ENCODE measurements at places on chromosomes 6 and 20.
A peak's percentile ranks its signal among the peaks of the same experiment; 100 is the strongest.

- DNase-seq = peak; percentile 42
Observed at GRCh38 chr6:29011276-29011734, 6.2 kb upstream of the ZNF311 start.

- no peak for DNase-seq
Observed at GRCh38 chr6:108009894-108010293, 51.9 kb upstream of the SEC63 start.

- DNase-seq = no peak
Observed at GRCh38 chr20:32806356-32806755, 13.4 kb upstream of the MAPRE1 start.

DNA sequence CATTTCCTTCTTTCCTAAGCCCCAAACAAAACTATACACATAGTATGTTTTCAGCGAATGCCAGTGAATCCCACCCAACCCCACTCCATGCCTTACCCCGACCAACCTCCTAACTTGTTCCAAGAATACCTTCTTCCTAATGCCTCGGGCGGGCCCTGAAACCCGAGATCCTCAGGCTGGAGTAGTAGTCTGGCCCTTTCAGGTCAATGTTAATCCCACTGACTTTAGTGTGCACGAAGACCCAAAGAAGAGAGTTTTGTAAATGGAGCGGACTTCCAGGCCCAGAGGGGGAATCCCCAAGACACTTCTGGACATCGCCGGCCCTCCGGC, 394 bp downstream of the YIPF3 start:
- no peak for DNase-seq

DNA sequence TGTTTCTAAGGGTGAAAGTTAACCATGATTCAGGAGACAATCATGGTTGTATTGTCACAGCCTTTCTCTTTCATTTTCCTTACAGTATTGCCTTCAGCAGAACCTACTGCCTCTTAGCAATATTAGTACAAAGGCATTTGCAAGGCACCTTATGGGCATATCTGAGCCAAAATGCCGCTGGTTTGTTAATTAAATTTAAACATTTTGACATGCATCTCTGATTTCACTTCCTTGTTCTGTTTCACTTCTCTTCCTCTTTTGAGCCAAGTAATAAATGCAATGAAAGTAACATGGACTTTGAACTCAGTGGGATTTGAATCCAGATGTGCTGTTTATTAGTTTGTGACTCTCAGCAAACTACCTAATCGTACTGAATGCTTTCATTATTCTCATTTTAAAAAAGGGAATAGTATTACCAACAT, 467.4 kb upstream of the CITED2 start:
- no peak for DNase-seq

GRCh38 chr6:142954844-142955243, 9.9 kb upstream of the HIVEP2 start:
- DNase-seq = no peak

GRCh38 chr6:154481521-154482013, 28.9 kb downstream of the CNKSR3 start:
- no peak for DNase-seq

- no peak for DNase-seq
Observed at GRCh38 chr20:38515631-38516030, 43.0 kb downstream of the RALGAPB start.

GRCh38 chr20:1567392-1568162, 10.1 kb upstream of the SIRPD start:
- no peak for DNase-seq

DNA sequence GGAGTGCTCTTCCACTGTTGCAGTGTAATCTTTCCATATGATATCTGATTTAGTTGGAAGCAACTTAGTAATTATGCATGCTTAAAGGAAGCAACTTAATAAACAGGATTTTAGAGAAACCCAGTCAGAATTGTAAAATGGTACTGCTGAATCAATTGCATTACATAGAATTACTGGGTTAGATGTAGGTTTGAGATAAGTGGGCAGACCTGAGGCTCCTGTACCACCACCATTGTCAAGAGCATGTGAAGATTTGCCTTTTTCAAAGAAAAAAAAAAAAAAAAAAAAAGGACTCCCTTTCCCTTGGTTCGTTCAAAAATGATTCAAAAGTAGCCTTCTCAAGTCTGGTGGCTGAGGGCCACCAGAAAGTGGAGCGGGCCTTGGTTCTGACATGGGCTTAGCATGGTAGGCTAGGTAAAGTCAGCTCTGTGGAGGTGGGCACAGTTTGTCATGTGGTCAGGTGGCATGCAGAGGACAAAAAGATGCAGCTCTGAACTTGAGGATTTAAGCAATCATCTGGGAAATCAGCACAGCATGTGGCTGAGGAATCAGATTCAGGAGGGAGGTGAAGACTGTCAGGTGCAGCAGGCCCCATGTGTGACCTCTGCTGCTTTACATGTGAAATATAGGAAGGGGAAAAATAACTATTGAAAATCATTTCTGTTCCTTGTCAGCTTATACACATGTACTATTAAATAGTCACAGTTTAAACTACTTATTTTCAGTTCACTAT, 32.4 kb downstream of the ARID1B start:
- no peak for DNase-seq

GRCh38 chr20:48493966-48494365, 333.8 kb downstream of the PREX1 start:
- DNase-seq = no peak

DNA sequence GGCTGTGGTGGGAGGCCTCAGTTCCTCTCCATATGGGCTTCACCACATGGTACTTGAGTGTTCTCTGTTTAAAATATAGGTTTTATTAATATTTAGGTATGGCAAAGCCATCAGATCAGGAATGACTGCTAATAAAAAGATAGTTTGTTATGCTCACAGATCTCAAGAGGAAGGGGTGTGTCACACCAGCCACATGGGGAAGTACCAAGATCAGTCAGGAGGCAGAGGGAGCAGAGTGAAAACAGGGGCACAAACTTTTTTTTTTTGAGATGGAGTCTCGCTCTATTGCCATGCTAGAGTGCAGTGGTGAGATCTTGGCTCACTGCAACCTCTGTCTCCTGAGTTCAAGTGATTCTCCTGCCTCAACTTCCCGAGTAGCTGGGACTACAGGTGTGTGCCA, 92.1 kb upstream of the GCM1 start:
- no peak for DNase-seq

GRCh38 chr6:150391890-150392289, 23.1 kb downstream of the IYD start:
- DNase-seq = no peak

- no peak for DNase-seq
Observed at GRCh38 chr6:95690328-95690727, 113.0 kb downstream of the MANEA start.

GRCh38 chr6:123901436-123901835, 97.8 kb downstream of the NKAIN2 start:
- DNase-seq = no peak

- DNase-seq = no peak
Observed at GRCh38 chr6:22072949-22073348, 223.9 kb downstream of the PRL start.

GRCh38 chr20:54023406-54023805, 47.0 kb downstream of the BCAS1 start:
- DNase-seq = no peak

DNA sequence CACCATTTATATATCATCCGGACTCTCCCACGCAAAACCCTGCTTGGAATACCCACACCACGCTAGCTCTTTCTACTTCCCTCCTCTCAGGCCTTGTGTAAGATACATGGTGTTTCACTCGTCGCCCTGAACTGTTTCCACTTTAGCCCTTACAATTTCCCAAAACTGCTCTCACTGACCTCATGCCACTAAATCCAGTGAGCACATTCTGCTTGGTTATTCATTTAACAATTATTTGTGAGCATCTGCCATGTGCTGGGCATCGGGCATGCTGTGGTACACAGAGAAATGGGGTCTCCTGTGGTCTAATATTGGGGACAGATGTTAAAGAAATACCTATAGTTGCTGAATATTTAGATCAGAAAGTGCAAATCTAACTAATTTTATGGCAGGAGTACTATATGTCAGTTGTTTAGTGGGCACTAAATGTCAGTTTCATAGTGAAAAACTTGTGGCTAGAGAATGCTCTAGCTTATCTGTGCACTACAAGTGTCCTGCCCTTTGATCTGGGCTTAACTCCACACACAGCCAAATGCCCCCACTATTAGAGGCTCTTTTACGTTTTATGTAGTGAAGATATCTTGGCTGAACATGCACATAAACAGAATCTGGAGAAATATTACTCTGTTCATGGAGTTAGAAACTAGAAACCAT, 41.0 kb downstream of the PLEKHG1 start:
- no peak for DNase-seq

GRCh38 chr6:9254251-9254650, 818.9 kb upstream of the SLC35B3 start:
- no peak for DNase-seq

GRCh38 chr20:14956538-14956937, 619.1 kb upstream of the FLRT3 start:
- no peak for DNase-seq

GRCh38 chr6:163128324-163128723, 286.2 kb upstream of the QKI start:
- DNase-seq = no peak

- DNase-seq = no peak
Observed at GRCh38 chr6:166645896-166646295, 18.8 kb upstream of the RPS6KA2 start.

GRCh38 chr20:48406912-48407340, 420.9 kb downstream of the PREX1 start:
- no peak for DNase-seq

DNA sequence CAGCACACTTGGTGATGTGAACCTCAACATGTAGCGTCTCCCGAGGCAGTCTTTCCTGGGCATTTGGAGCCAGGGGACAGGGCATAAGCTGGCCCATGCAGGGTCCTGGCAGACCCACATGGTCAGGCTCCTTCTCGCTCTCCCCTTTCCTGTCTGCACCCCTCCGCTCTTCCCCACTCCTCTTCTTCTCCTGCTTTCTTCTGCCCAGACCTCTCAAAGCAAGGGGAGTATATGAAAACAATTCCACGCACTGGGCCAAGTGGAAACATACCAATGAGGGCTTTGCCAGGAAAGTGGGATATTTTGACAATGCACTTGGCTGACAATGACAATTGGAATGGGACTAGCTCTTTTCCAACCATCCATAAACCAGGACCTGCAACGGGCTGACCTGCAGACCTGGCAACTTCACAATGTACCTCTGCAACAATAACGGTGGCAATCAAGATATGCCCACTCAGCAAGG, 58.9 kb upstream of the TRAF3IP2 start:
- no peak for DNase-seq

- DNase-seq = no peak
Observed at GRCh38 chr6:108658174-108658573, 97.5 kb downstream of the FOXO3 start.

DNA sequence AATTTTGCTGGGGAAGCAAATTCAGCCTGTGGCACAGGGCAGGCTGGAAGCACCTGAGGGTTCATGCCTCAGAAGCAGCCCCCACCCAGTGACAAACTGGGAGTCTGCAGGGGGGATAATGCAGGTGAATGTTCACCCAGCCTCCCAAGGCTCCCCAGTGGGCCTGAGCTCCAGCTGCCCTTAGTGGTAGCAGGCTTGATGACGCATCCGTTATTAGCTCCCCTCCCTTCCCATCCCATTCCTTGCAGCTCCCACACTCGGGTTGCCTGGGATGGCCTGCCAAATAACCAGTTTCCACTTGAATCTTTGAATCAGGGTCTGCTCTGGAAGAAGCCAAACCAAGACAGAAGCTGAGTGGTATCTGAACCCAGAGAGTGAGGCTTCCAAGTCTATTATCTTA, 15.8 kb downstream of the KCNK15 start:
- DNase-seq = no peak

GRCh38 chr20:58473453-58474425, 41.5 kb downstream of the APCDD1L start:
- no peak for DNase-seq

Data from D341Med (cell line).